ENCODE measurements at places on chromosomes 5 and 9.

DNA sequence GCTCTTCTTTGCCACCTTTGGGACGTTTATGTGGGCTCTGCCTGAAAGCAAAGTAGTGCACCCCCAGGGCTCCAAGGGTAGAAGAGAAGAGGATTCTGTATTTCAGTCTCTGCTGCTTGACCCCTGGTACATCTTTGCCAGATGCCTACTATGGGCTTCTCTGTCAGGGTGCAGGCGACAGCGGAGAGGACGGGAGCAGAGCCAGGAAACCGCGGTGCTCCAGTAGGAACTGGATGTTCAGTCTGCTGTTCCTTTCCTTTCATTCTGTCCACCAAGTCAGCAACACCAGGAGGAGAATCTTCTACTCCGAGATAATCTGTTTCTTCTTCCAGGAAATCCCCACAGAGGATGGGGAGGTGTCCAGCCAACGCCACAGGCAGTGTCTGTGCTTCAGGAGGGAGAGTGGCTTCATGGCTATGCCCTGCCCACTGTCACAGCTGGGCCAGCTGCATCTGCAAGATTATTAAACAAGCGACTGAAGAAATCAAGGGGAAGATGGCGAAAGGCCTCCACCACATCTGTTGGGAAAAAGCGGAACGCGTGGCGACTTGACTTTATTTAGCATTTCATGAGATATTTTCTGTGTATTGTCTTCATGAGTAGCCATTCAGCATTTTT lies 398.3 kb downstream of the IRX1 start:
- DNase-seq = no peak

GRCh38 chr9:133846483-133847090 lies 108.4 kb upstream of the SARDH start:
- DNase-seq = no peak

GRCh38 chr5:68273717-68274409 lies 58.3 kb downstream of the PIK3R1 start:
- DNase-seq = no peak

GRCh38 chr5:1417586-1418225 lies 27.5 kb downstream of the SLC6A3 start:
- DNase-seq = no peak

DNA sequence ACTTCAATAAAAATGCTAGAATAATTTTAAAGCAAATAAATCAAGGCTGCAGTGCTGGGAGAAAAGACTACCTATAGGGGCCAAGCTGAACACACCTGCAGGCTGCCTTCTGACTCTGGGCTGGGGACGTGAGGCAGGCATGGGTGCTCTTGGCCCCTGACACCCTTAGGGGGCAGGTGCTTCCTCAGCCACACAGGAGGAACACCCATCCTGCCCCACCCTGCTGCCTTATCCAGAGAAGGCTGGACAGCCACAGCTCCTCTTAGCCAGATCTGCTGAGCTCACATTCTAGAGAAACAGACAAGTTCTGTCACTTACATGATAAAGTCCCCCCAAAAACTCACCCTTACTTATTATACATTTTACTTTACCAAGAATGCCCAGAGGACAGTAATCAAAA lies 6.6 kb upstream of the LMX1B start:
- DNase-seq = no peak

- DNase-seq = no peak
These were observed 64.0 kb upstream of the TUSC1 start for GRCh38 chr9:25742256-25742655.

- peak; percentile 83 for DNase-seq
These were observed 66.8 kb upstream of the ITGA2 start for GRCh38 chr5:52922384-52922783.

- DNase-seq = no peak
These were observed 37.1 kb upstream of the RAPGEF6 start for GRCh38 chr5:131671994-131672655.

DNA sequence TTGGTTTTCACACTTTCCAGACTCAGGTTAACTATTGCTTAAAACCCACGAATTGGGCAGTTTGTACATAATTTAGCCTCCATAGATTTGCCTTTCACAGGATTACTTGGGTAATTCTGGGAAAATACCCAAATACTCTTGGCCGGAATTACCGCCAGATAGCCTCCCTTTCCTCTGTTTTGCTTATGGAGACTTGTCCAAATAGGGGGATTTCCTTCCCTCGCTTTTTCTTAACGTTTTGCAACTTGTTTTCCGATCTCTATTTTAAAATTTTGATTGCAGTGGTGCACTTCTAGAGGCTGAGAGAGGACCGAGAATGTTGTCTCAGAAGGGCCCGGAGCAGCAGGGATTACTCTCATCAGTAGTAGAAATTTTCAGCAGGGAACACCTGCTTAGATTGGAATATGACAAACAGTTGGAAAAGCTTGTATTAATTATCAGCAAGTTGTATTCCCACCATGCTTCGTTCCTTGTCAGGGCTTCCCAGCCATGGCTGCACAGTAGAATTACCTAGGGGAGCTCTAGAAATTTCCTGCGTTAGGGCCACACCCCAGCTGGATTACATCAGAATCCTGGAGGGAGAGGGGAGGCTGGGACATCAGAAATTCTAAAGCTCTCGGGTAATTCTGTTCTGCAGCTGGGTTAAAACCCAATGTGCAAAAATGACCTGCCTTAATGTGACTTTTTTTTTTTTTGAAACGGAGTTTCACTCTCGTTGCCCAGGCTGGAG lies 329.1 kb downstream of the SH3GL2 start:
- DNase-seq = no peak

- DNase-seq = no peak
These were observed 15.1 kb downstream of the RPS14 start for GRCh38 chr5:150434464-150434863.

DNA sequence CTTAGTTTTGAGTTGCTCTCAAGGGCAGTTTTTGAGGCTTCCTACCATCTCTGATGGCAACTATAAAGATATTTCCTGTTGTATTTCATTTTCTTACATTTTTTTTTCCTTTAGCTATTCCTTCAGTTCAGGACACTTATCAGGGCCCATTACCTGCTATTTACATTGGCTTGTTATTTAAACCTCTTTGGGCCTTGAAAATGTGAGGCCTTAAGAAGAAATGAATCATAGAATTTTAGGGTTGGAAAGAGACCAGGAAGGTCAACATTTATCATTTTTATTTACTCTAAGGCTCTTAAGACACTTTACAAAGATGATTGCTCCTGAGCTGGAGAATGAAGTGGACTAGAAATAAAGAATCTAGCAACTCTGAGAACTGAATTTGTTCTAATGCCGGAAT lies 335.2 kb downstream of the DTWD2 start:
- no peak for DNase-seq

- DNase-seq = no peak
These were observed 385.9 kb upstream of the TLE4 start for GRCh38 chr9:79185866-79186265.

DNA sequence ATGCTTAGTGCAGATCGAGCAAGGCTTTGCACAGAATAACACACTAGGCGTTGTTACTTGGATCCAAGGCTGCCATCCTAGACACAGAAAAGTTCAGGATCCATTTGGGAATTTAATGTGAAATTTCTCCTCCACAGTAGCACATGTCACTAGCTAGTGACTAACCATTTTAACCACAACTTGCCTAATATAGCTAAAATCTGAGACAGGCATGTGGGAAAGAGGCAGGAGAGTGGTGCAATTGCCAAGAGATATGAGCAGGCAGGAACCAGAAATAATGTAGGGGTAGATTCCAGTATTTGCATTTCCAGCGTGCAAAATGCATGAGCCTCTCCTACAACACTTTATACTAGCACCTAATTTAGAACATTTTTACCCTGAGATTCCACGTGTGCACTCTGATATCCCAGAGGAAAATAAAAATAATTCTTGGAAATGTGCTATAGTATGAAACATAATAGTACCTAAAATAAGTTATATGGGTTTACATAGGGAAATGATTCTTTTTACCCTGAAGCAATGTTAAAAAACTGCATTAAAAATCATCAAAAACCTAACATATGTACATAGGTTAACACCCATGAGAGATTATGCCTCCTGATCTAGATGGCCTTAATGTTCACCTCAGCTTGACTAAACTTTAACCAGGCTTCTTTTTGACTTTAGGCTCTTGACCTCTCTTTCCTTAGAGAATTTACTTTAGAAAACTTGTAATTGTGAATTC lies 1230.6 kb upstream of the NUDT12 start:
- no peak for DNase-seq

DNA sequence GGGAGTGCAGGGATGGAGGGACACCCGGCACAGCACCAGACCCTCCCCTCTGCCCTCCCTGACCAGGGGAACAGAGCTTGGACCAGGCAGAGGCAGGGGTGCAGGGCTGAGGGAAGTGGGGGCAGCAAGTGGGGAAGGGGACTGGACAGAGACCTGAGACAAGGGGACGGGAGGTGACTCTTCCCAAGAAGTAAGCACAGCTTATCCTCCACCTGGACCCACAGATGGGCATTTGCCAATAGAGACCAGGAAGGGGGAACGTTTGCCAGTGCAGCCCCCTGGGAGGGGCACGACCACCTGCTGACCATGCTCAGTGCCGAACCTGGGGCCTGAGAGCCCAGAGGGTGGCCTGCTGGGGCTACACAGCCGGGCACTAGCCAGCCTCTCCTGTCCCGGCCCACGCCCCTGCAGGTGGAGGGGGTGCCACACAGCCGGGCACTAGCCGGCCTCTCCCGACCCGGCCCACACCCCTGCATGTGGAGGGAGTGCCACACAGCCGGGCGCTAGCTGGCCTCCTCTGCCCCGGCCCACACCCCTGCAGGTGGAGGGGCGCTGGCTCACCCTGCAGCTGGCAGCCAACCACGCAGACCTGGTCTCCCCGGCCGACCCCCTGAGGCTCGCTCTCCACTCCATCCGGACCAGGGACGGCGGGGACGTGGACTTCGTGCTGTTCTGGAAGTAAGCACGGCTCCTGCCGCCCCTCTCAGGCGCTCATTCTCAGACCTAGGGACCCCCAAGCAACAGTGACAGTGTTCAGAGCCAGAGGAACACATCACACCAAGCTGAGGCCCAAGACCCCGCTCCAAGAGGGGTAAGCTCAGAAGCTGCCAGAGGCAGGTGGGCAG lies 24.3 kb downstream of the GLT6D1 start:
- no peak for DNase-seq

DNA sequence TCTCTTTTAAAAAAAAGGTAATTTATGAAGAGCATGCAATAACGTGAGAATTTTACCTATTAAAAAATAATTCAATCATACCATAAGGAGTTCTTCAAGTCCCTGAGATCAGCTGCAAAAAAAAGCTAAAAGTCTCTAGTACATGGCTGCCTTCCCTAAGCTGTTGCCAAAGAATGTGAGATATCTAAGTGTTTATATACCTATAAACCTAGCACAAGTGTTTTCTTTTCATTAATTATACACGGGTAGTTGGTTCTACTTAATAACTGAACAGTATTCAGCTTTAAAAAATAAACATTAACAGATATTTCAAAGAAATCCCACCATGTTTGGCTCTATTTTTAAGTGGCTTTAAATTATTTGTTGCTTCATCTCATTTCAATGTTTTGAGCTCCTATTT lies 25.9 kb downstream of the FNBP1 start:
- DNase-seq = no peak

- DNase-seq = peak; percentile 18
These were observed 35.0 kb upstream of the DMRT1 start for GRCh38 chr9:806285-807156.

- no peak for DNase-seq
These were observed 59.8 kb downstream of the ARHGEF37 start for GRCh38 chr5:149641000-149641576.

DNA sequence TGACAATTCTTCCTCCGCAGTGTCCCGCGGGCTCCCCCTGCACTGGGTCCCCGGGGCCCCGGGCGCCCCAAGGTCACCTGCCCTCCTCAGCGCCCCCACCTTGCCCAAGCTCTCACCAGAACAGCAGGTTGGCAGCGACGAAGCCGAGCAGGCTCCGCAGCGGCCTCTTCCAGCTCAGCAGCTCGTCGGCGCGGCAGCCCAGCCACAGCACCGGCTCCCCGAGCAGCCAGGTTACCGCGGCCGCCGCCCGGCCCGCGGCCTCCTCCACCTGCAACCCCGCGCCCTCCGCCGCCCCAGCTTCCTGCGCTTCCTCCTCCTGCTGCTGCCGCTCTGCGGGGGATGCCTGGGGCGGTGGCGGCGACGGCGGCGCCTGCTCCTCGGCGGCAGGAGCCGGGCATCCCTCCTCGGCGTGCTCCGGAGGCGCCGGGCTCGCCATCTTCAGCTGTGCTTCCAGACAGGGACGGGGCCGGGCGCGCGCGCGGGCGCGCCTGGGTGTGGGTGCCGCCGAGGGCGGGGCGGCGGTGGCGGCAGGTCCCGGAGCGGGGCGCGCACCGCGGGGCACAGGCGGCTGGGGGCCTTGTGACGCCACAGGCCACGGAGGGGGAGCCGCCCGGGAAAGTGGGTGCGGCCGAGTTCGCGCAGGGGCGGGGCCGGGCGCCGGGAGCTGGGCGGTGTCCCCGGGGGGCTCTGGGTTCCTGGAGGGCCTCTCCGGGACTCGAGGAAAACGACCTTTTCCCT lies at the start of gene RETREG1:
Gene RETREG1 (minus strand): TSS at position 462 of the 738 bp plus-strand sequence. CDS start 26 bp downstream, at position 436.
- DNase-seq = no peak

DNA sequence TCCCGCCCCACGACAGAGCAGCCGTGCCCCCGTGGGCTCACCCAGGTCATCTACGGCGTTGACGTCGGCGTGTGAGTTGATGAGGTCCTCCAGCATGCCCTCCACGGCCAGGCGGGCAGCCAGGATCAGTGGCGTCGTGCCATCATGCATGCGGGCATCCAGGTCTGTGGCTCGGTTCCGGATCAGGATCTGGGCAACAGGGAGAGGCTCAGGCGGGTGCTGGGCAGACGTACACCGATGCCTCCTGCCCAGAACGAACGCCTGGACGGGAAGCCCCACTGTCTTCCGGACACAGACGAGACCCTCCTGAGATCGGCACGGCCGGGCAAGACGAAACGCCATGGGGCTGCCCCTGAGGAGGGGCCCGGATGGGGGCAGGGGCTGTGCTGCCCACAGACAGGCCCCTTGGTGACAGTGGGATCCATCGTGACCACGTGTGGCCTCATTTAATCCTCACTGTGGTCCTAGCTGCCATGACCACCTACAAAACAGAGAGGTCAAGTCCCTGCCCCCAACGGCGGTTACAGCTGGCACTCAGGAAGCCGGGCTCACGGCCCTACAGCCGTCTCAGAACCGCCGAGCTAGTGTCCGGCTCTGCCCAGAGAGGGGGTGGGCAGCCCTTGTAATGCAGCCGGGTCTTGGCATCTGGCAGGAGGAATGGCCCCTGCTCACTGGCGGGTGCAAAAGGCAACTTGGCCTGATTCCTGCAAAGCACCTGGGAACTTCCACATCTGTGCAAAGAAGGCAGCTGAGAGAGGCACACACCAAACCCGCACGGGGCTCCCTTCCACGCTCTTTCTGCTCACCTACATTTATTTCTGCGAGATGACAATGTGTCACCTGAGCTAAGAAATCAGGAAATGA lies 16.5 kb upstream of the SEC16A start:
- no peak for DNase-seq

DNA sequence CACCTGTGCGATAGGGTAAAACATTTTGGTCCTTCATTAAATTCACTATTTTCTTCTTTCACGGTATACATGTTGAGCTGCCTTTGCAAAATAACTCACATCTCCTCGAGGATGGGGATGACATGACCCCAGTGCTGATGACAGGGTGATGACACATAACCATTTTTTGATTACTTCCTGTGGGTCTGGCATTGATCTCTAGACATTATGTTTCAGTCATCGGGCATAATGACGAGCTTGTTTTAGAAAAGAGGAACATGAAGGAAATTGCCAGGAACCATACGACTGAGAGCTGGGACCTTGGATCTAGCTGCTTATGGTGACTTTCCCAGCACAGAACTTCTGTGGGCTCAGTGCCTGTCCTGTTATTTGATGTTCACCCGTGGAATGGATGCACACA lies 25.2 kb downstream of the COL5A1 start:
- DNase-seq = no peak

Measured in smooth muscle cell of the brain vasculature (primary cell).